CD4-positive, alpha-beta T cell treated with Interleukin-2 at 100 ng/mL for 4 hours (primary cell): ENCODE measurements at places on chromosomes 6 and 20.

DNA sequence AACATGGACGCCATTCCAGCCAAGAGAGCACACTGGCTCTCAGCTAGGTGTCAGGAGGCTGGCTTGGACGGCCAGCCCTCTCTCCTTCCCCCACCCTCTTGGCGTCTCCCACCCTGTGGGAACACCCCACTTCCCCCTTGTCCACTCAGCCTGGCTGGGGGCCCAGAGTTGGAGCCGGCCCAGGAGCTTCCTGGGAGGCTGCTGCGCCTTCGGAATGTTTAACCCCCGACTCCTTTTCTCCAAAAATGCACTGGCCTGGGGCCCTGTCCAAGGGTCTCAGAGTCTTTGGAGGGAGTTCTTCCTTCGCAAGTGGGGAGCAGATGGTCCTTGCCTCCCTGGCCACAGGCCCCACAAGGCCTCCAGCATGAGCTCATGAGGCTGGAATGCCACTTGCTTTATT is 4.1 kb downstream of the ADAM33 start:
- no peak for DNase-seq

GRCh38 chr20:46640536-46641311 is 10.5 kb downstream of the SLC13A3 start:
- no peak for DNase-seq

- no peak for DNase-seq
These were observed 37.4 kb upstream of the OPRM1 start for GRCh38 chr6:154001494-154002285.

GRCh38 chr6:11064836-11065235 is 20.7 kb upstream of the ELOVL2 start:
- no peak for DNase-seq

- no peak for DNase-seq
These were observed 11.0 kb downstream of the TRIM10 start for GRCh38 chr6:30149858-30150550.

- DNase-seq: no peak
These were observed 10.3 kb downstream of the TOP1 start for GRCh38 chr20:41038878-41039404.
